ENCODE measurements at places on chromosomes 7 and 10.

- no peak for DNase-seq
Observed at GRCh38 chr10:43177595-43177994, 39.4 kb downstream of the CSGALNACT2 start.

DNA sequence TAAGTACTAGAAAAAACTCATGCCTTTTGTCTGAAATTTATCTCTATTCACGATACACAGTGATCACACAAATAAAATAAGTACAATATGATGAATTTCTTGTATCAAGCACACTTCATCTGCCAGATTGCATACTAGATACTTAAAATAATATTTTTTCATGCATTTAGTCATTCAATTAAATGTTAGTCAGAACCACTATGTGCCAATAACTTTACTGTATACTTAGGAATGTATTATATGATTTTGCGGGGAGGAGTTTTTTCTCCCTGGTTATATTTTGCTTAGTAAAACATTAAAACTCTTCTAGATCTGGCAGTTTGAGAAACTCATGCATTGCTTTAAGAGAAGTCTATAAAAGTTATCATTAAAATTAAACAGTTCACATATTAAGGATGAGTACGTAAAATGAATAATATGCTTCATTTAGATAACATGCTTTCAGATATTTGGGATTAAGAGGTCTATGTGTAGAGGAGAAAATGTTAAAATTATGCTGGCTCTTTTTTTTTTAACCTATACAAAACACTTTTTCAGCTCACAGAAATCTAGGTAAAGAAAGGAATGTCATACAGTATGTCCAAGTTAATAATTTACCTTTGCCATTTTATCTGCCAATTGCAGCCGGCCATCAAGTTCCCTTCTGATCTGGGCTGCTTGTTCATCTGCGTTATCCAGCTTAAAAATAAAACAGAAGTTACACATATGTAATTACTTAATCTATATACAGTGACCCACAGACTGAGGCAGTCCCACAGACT is 70.1 kb downstream of the RNF133 start:
- no peak for DNase-seq

GRCh38 chr7:113120647-113121046 is 2.3 kb upstream of the SMIM30 start:
- no peak for DNase-seq

DNA sequence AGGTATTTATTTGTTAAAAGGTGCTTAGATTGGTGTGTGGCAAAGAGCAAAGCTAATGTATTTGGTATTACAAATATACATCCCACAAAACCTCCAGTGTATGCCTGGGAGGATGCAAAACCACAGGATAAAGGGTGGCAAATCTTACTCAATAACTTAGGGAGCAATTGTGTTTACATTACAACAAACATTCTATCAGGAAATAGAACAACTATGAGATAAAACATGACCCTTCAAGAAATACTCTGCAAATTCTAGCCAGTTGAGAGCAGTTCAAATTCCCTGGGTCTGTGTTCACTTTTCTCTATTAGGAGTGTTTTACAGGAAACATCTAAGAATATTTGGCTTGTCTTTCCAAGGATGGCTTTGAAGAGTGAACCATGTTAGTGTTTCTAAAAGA is 64.9 kb downstream of the CUL1 start:
- no peak for DNase-seq

- DNase-seq, result no peak
Observed at GRCh38 chr7:54877683-54878082, 118.7 kb upstream of the SEC61G start.

DNA sequence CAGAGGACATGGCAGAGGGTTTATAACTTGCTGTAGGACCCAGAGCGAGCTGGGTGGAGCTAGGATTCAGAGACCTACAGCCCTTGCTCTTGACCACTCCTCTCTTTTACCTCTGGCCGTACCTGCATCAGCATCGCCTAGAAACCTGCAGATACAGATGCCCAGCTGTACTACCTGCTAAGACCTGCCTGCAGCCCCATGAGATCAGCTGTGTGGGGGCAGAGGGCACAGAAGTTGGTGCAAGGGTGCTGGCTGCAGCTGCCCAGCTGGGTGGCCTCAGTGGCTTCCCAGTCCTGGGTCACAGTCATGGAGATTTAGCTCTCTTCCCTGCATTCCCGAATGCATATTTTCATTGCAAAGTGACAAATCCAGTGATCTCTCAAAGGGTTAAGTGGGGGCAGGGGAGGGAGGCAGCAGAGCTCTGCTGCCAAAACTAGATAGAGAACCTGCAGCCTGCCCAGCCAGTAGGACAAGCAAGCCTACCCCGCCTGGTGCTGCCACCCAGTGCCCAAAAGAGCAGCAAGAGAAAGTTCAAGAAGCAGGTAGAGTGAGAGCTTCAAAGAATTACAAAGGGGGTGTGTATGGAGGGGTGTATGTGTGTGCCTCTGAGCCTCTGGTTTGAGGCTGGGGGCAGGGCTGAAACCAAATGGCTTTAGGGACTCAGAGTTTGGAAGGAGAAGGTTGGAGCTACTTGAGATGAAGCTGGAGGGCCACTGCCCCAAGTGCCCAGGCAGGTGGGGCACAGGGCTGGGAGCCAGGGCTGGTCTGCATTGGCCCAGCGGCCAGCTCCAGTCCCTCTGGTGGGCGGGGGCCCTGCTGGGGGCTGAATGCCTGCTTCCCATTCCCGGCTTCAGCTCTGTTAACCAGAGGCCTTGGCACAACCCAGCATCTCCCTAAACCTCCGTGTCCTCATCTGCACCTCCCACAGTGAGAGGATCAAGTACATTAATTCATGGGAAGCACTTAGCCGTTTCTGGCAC is 6.9 kb downstream of the FAM241B start:
- DNase-seq, result no peak

Data from activated gamma-delta T cell treated with anti-CD3 and anti-CD28 coated beads, Interleukin-2, amount 50 U/mL, for 16 hours (primary cell).